ENCODE measurements at places on chromosomes 12 and 14.

DNA sequence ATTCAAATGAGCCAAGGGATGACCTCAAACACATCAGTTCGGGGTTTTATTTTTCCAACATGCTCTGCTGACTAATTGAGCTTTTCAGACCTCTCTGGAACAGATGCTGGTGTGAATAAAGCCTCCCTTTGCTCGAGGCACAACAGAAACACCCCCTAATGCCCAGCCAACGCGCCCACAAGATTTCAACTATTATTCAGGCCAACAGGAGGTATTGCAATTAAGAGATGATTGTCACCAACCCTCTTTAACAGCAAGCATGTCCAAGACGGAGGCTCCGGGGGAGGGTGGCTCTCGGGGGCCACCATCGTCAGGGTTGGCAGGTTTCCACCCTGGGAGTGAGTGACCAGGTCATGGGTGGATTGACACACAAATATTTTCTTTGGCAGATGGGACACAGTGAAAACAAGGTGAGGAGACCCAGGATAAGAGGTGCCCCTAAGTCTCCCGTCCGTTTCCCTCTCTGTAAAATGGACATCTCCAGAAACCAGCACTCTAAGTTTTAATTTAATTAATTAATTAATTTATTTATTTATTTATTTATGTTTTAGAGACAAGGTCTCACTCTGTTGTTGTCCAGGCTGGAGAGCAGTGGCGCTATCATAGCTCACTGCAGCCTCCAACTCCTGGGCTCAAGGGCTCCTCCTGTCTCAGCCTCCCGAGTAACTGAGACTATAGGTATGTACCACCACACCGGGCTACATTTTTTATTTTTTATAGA lies 56.1 kb downstream of the MAP1LC3B2 start:
- no peak for DNase-seq

- DNase-seq: no peak
These were observed 87.9 kb upstream of the METAP2 start for GRCh38 chr12:95386051-95386450.

- DNase-seq: no peak
These were observed 28.7 kb downstream of the AICDA start for GRCh38 chr12:8584004-8584403.

GRCh38 chr12:79939728-79940310 lies 4.9 kb upstream of the PPP1R12A start:
- no peak for DNase-seq

DNA sequence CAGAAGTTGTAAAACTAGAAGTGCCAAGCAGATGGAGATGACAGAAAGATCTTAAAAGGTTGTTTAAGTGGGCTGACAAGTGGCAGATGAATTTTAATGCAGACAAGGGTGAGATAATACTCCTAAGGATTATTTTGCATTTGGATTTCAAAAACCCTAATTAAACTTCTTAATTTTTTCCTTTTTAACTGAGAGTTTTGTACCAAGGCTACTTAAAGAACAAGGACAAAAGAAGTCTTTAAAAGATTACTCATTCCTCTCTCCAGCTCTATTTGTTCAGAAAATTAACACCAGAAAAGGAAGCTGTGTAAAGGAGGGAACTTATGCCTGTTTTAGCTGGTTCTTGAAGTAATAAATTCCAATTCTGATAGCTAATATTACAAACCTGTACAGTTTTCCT lies 275.4 kb downstream of the ETNK1 start:
- DNase-seq: no peak

GRCh38 chr12:113049976-113050742 lies 6.4 kb upstream of the DTX1 start:
- DNase-seq: no peak

All from activated CD4-positive, alpha-beta T cell treated with anti-CD3 and anti-CD28 coated beads for 48 hours (primary cell).